ENCODE measurements at places on chromosomes 7 and 10. TPM values are rescaled to one million over a fixed set of nuclear protein-coding genes. Genes with fewer than 3 reads are reported as not detected.

The RET gene
- 0.31 TPM for total RNA-seq

The CASP2 gene
- total RNA-seq: 110 TPM

The CYP26C1 gene
- total RNA-seq: not detected

The AKR1C8 gene
- total RNA-seq: 0.22 TPM

The NKX2-3 gene
- not detected for total RNA-seq

The GDF10 gene
- total RNA-seq: 0.27 TPM

The HOXA2 gene
- not detected for total RNA-seq

The FRAT2 gene
- total RNA-seq: 10.8 TPM

The STEAP2 gene
- not detected for total RNA-seq

The PPP1R17 gene
- total RNA-seq: not detected

The CUL2 gene
- total RNA-seq: 49.8 TPM

The SMO gene
- total RNA-seq: 0.56 TPM

The H2AZ2 gene
- 190 TPM for total RNA-seq

The DGKB gene
- total RNA-seq: not detected

The TMEM213 gene
- total RNA-seq: not detected
